SIG-M5 (cell line): ENCODE measurements at places on chromosomes 6 and 20.

GRCh38 chr6:130320908-130321307, 44.9 kb upstream of the TMEM200A start:
- no peak for DNase-seq

- DNase-seq: no peak
Measured at GRCh38 chr6:75557068-75557467, 44.6 kb upstream of the SENP6 start.

GRCh38 chr20:45828589-45828988, 1.5 kb upstream of the TNNC2 start:
- no peak for DNase-seq

GRCh38 chr6:47159763-47160162, 117.6 kb upstream of the ADGRF1 start:
- no peak for DNase-seq

DNA sequence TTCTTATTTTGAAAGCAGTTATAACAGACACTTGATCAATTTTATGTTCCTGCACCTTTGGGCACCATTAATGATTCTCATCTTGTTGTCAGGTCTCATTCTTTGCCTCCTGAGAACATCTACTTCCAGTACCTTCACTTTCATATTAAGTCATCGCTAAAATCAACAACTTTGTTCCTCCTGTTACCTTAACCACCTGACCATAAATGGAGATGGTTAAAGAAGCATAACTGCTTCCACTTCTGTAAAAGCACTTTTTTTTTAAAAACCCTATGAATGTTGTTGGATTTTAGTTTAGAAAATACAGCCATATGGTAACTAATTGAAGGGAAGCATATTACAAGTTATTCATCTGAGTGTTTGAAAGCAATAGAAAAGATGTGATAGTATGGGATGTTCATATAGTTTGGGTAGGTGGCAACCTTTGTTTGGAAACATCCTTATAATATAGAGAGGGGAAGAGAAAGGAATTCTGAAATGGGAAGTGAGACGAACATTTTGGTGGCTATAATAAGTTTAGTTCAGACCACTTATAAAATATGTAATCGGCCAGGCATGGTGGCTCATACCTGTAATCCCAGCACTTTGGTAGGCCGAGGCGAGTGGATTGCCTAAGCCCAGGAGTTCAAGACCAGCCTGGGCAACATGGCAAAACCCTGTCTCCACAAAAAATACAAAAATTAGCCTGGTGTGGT, 53.9 kb downstream of the AFG1L start:
- DNase-seq: no peak

DNA sequence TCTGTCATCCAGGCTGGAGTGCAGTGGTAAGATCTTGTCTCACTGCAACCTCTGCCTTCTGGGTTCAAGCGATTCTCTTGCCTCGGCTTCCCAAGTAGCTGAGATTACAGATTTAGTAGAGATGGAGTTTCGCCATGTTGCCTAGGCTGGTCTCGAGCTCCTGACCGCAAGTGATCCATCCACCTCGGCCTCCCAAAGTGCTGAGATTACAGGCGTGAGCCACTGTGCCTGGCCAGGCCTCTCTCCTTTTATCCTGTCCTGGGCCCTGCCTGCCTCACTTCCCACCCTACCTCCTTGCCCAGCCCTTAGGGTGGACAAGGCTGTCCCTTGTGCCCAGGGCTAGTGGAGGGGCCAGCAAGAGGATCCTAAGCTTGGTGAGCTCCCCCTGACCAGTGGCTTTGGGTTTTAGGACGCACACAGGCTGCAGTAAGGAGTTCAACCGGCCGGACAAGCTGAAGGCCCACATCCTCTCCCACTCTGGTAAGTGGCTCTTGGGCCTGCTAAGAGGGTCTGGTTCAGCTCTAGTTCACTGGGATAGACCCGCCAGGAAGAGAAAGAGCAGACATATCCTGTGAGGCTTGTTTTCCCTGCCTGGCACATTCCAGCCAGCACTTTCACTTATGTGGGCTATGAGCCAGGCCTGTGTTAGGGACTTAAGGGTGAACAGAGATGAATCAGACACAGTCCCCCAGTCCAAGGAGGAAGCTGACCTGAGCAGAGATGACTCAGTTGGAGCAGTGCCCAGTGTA, 21.9 kb upstream of the CHMP4B start:
- no peak for DNase-seq

- DNase-seq: no peak
Measured at GRCh38 chr6:33589392-33589730, 9.3 kb upstream of the BAK1 start.

GRCh38 chr6:86937219-86938079, at the start of gene HTR1E:
TSS of gene HTR1E (plus strand) at chr6:86937528. CDS start at chr6:87015335, 77,807 bp downstream.
- no peak for DNase-seq

DNA sequence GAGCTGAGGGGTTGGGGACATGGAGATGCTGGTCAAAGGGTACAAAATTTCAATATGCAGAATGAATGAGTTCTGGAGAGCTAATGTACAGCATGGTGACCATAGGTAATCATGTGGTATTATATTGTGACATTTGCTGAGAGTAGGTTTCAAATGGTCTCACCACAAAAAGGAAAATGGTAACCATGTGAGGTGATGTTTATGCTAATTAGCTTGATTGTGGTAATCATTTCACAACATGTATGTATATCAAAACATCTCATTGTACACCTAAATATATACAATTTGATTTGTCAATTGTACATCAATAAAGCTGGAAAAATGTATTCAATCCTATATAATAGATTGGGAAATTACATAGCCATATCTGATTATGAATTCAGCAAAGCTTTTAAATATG, 29.5 kb upstream of the TMEM14A start:
- DNase-seq: no peak

- DNase-seq: no peak
Measured at GRCh38 chr20:57658833-57659516, 38.7 kb upstream of the ZBP1 start.

- no peak for DNase-seq
Measured at GRCh38 chr20:13995086-13995665, at the start of gene MACROD2. TSS of gene MACROD2 (plus strand) at chr20:13995516.

DNA sequence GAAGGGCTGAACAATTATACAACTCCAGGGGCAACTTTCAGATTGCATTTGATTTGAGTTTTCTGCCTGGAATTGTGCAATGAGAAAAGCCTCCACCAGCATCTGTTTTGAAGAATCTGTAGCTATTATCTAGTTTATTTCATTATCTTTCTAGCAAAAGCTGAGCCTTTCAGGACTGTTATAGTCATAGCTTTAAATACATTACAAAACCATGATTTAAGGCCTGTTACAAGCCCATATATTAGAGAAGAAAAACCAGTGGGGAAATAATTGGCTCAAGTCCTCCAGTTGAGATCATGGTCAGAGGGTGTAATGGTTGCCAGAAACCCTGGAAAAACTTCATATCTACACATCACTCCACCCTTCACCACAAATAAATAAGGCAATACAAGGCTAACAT, 676.2 kb downstream of the HDGFL1 start:
- no peak for DNase-seq

GRCh38 chr6:107957308-107957908, 600 bp downstream of the SEC63 start:
- DNase-seq: peak; percentile 54

DNA sequence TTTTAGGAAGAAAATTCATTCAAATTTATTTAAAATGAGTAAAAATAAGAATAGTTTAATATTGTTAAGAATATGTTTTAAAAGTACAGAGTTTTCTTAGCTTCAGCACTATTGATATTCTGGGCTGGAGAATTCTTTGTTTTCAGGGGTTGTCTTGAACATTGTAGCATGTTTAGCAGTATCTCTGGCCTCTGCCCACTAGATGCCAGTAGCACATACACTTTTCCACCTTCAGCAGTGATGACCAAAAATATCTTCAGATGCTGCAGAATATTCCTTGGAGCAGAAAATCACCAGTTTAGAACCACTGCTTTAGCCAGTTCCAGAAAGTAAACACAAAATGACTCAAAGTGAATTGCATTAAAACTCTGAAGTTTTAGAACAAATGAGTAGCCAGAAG, 19.4 kb upstream of the SDHAF4 start:
- no peak for DNase-seq

DNA sequence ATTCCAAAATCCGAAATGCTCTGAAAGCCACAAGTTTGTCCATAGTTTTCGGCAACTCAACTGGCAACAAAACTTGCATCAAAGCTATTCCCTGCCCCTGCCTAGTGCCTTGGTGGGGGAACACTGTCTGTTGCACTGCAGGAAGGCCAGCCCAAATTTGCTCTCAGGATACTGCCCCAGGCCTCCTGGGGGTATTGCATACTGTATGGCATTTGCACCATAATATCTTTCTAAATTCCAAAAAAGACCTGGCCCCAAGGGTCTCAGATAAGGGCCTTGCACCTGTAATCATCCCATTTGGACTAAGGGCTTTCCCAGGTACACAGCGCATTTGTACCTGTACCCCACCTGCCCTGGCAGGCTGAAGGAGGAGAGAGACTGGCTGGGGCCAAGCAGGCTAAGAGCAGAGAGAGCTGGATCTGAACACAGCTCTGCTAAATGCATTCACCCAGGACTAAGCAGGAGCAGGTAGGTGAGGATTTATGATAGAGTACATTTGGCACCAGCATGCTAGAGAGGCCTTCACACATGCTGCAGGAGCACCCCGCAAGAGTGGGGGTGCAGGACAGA, 4.0 kb upstream of the GRM4 start:
- DNase-seq: no peak

DNA sequence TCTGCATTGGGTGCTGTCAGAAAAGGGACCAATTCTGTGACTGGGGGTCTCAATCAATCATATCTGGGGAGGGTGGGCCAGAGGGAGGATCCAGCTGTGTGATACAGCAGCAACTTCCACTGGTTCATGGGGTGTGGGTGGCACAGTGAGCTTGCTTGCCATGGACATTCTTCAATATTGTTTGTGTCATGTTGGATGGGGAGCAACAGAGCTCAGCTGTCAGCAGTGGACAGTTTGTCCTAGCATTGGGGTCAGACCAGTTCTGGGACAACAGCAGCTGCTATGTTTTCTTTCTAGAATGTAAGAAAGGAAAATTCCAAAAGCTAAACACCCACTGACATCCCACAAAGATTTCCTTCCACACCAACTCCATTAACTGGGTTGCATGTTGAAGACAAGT, 221.9 kb upstream of the CDH4 start:
- no peak for DNase-seq

GRCh38 chr20:63538204-63539091, 1.3 kb upstream of the PTK6 start:
- no peak for DNase-seq

DNA sequence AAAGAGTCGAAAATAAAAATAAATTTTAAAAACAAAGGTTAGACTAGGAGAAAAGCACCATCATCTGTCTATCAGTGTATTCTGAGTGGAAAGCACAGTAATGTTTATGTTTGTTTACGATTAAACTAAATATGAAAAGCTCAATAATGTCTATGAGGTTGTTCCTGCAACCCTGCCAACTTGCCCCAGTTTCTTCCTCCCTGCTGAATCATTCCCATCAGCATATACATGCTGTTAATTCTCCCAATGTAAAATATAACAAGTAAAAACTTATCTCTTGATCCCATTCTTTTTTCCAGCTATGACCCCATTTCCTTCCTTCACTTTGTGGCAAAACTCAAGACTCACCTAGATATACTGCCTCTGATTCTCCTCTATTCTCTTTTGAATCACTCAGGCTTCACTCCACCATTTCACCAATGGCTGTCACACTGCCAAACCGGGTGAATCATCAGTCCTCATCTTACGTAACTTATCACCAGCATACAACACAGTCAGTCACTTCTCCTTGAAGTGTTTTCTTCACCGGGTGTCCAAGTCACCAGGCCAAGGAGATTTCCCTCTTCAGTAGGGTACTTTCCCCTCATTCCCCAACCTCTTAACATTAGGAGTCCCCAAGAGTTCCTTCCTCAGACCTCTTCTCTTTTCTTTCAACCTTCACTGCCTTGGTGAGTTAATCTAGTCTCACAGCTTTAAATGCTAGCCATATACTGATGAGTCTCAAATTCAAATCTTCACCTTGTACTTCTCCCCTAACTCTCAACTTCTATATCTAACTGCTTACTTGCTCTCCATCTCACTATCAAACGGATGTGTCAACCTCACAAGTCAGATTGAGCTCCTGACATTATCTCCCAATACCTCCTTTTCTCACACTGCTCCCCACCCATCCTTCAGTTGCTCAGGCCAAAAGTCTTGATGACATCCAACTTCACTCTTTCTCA, 6.2 kb downstream of the TMEM242 start:
- no peak for DNase-seq

- DNase-seq: no peak
Measured at GRCh38 chr6:63553208-63553607, 19.1 kb upstream of the LOC128125822 start.

DNA sequence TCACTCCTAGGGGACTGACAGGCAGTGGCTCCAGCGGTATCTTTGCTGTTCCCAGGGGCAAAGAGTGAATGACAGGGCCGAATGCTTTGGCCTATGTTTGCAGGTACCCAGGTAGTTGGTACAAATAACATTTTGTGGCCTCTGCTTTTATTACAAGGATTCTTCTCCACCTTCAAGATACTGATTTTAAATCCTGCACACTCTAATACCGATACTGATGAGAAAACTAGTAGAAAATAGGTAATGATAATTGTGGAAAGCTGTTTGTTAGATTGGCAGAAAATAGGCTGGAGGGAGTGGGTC, 772 bp downstream of the HINT3 start:
- no peak for DNase-seq

GRCh38 chr6:15947436-15947835, 181.4 kb upstream of the MYLIP start:
- DNase-seq: no peak

DNA sequence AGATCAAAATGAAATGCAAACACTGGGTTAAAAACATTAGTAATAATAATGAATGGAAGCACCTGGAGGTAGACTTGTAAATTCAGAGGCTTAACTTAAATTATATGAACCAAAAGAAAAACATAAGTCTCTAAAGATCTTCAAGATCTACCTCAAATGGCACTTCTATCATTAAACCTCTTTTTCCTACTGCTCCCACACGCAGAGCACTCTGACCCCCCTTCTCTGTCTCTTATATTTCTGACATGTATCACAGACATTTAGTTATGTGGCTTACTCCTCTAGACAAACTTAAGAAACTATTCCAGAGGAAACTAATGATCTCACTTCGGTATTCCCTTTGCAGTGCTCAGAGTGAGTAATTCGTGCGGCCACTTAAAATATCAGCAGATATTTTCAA, 1.1 kb downstream of the TBC1D32 start:
- DNase-seq: no peak

- no peak for DNase-seq
Measured at GRCh38 chr6:112234601-112235000, 19.8 kb downstream of the LAMA4 start.

GRCh38 chr6:125748406-125749172, 843 bp upstream of the HEY2 start:
- no peak for DNase-seq

DNA sequence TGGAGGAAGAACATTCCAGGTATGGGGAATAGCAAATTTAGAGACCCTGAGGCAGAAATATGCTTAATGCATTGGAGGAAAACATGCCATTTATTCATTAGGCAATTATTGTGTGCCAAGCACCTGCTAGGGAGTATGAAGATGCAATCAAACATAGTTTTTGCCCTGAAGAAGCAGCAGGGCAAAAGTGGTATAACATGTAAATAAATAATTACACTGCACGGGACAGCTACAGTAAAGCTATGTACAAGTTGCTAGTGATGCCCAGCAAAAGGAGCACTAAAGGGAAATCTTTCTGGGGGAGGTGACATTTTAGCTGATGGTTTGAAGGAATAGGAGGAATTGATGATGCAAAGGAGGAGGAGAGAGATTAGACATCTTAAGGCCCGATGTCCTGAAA, 624 bp upstream of the TJAP1 start:
- DNase-seq: no peak
